GM13976 (cell line): ENCODE measurements at places on chromosomes 1 and 21.
A peak's percentile ranks its signal among the peaks of the same experiment; 100 is the strongest.

DNA sequence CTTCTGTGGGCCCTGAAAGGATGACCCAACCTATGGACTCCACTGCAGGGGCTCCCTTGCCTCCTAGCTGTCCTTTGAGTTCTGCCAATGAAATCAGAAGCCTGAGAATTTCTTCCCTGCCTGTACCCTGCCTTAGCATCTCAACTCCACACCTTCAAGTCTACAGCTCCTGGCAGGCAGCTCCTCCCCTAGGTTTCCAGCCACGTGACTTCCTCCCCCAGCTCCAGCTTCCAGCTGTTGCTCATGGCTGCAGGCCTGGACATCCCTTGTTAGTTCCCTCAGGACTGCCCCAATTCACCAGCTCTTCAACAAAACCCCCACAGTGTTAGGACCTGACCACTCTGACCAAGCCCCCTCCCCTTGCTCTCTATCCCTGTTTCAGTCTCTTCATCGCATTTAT lies 2.4 kb downstream of the RCAN1 start:
- DNase-seq, result no peak

DNA sequence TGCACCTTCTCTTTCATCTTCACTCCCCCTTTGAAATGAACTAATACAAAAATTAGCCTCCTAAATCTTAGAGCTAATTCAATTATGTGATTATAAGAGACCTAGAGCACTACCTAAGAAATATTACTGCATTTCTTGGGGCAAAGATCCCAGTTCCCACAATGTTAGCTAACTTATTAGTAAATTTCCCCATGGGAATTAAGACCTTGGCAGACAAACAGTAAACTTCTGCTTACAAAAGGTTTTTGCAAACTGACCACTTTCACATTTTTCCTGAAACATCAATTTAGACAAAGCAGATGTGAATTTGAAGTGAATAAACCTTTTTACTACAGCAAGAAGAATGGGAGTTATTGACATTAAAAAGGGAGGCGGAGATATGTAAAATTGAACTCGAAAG lies 34.6 kb upstream of the LHX8 start:
- no peak for DNase-seq

DNA sequence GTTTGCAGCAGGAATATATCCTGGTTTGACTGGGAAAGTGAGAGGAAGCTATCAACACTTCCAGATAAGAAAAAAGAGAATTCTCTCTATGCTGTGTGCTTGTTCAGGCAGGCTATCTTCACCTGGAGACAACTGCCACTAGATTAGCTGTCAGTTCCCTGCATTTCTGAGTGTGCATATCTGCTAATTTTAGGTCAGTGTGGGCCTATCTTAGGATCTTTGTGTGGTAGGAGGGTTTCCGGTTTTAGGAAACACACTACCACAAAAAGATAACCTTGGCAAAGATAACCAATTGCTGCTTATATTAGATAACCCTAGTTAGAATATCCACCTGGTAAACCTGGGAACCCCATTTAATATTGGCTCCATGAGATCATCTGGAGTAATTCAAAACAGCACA lies 22.5 kb upstream of the GBP5 start:
- DNase-seq, result no peak

- DNase-seq, result no peak
Measured at GRCh38 chr1:147618077-147618569, 52.2 kb downstream of the ACP6 start.

- DNase-seq, result no peak
Measured at GRCh38 chr1:197234581-197234980, 33.5 kb upstream of the CRB1 start.

GRCh38 chr1:115900856-115901255 lies 59.9 kb upstream of the NHLH2 start:
- DNase-seq, result no peak

GRCh38 chr1:217721692-217722091 lies 90.5 kb downstream of the SPATA17 start:
- no peak for DNase-seq

GRCh38 chr1:70896224-70896623 lies 151.4 kb downstream of the PTGER3 start:
- no peak for DNase-seq

DNA sequence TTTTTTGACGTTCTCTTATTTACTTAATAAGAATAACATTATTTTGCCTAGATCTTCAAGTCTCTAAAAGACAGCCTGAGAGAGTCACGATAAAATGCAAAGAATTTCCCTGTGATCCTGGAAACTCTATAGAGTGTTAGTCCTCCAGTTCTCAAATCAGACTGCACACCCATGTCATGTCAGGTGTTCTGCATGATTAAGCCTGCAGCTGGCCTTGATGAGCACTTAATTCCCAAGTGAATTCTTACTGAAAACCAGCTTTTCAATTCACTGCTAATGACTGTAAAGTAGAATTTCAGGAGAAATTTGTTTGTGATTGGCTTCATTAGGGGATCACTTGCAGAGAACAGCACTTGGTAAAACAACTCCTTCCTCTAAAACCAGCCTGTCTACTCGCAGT lies 41.9 kb downstream of the CHML start:
- no peak for DNase-seq

DNA sequence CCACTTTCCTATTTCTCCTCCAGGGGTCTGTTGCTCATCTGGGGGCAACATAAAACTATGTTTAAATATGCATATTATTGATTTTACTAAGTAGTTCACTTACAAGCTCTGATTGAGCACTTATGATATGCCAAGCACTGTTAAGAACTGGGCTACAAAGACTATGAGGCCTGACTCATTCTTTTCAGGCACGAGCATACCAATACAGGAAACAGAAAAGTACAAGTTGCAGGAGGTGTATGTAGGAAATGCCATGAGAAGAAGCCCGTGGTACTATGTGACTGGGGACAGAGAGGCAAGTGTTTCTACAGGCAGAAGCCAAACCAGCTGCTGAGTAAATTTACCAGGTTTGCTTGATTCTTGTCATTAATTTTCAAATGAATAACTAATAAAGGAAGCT lies 120.4 kb upstream of the PTGFR start:
- no peak for DNase-seq

DNA sequence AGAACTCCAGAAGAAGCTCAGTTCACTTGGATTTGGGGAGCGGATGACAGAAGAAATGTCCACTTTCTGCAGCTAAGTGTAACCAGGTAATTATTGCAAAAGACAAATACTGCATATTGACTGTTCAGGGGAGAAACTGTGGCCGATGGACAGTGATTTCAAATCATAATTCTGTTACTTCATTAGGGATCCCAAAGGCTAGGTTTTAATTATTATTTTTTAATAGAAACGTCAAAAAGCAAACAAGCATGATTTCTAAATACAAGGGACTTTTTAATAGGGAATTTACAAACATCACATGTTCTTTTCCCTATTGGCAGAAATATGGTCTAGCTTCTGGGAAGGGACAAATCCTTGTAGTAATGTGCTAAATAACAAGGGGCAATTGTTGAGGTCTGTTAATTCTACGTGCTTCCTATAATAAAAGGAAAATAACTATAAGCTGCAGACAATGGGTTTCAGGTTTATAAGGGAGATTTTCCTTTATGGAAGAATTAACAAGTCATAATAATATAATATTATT lies 15.5 kb downstream of the DIPK1A start:
- DNase-seq, result no peak

GRCh38 chr1:113073479-113073950 lies 517 bp downstream of the LRIG2 start:
- no peak for DNase-seq

DNA sequence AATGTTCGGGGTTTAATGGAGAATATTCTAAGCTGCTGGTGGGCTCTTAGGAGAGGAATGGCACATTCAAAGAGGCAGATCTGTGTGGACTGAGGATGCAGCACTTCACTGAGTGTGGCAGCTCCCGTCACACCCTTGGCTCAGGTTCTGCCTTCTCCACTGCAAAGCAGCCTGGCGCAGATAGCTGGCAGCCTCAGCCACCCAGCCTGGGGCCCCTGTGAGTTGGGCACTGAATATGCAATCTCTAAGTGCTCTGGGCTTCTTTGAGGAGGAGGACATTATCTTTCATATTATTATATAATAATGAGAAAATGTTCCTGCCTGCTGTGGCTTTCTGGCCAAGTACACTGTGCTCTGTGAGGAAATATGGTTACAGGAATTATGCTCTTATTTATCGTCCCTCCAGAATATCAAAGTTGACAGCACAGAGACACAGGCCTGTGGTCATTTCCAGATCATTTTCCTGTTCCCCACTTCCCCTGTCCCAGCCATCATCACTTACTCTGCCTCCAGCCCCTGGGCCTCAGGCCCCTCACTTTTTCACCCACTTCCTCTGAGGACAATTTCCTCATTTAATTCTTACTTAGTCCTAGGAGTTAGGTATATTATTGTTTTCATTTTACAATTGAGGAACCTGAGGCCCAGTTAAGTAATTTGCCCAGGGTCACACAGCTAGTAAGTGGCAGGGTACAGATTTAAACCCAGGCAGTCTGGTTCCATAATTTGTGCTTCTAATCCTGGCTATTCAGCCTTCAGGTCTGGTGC lies 53.6 kb downstream of the MAB21L3 start:
- no peak for DNase-seq

DNA sequence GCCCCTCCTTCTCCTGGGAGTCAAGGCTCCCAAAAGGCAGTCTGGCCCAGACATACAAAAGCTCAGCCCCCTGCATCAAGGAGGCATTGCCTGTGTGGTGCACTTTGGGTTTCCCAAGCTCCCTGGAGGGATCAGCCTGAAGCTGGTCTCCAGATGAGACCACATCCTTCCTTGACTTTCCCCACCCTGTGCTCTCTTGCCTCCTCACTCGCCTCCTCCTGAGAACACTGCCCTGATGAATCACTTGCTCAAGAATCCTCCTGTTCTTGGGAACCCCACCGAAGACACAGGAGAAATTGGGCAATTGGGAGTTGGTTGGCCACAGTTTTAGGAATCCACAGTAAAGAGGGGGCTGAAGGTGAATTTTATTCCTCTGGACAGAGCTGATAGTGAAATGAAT lies 34.8 kb upstream of the LYST start:
- no peak for DNase-seq

DNA sequence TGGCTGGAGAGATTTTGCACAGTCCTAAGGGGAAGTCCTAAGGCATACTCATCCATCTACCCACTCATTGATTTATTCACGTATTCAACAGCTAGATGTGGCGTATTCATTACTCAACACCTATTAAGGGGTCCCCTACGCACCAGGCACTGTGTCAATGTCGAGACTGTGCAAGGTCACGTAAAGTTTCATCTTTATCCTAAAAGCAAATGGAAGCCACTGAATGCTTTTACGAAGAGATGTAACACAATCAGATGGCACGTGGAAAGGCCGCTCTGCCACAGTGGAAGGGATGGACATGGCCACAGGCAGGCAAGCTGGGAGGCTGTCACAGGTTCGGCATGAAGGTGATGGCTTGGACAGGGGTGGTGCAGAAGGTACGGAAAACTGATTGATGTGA lies 66.3 kb upstream of the ZBTB18 start:
- no peak for DNase-seq

DNA sequence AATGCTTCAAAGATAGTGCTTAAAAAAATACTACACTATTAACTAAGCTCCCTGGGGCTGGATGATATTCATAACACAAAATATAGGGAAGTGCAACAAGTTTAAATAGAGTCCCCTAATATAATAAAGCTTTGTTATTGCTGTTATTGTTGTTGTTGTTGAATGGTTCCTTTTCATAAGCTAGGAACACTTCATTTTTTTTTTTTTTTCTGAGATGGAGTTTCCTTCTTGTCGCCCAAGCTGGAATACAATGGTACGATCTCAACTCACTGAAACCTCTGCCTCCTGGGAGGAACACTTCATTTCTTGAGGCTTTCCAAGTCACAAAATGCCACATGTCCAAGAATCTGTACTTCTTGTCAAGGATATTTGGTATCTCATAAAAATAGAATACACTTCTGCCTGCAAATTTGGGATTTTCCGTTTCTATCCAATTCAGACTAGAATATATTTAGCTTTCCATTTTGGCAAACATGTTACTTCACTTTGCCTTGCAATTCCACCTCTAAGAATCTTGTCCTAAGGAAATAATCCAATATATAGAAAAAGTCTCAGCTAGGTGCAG lies 21.1 kb downstream of the WDR47 start:
- DNase-seq, result no peak

DNA sequence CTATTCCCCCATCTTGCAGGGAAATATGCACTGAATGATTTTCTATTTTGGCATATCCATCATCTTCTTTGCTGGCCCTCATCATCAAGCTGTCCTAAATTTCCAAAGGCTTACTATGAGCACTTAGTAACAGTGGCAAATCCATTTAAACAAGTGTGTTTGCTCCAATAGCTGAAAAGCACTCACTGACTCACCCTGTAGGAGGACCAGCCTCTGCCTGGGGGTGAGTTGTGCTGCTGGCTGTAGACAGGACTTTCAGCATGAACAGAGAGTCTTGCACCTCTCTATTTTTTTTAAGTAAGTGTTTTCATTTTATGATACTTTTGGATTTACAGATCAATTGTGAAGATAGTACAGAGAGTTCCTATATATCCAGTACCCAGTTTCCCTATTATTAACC lies 97.3 kb downstream of the SLC35F3 start:
- no peak for DNase-seq

- peak; percentile 47 for DNase-seq
Measured at GRCh38 chr1:186212568-186213224, 162.4 kb downstream of the TPR start.

DNA sequence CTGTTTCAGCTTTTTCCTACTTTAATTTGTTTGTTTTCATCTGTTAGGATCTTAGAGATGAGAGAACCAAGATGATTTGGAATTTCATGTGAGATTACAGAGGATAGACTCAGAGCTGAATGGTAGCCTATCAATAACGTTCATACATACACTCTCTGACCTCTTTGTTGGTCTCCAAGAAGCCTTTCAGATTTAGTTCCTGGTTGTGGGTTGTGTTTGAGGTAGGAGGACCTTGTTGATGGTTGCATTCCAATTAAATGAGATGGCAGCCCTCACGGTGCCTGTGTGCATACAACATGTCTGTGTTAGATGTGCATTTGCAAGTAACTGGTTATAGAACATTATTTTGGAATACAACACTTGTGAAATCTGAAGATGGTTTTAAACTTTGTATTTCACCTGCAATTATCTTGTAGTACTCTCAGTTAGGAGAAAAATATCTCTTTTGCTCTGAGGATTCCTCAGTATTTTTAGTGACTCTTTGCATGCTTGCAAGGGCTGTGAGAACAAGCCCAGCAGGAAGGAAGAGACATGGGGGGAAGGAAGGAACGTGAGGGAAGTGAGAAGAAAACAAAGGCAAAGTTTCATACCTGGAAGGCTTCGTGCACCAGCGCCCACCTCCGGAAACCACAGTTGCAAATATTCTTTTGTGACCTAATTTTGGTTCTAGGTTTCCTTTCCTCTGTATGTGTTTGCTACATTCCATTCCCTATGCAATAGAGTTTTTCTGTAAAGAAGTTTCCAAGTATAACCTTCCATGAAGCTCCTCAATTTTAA lies 291.8 kb downstream of the DISC1 start:
- no peak for DNase-seq

DNA sequence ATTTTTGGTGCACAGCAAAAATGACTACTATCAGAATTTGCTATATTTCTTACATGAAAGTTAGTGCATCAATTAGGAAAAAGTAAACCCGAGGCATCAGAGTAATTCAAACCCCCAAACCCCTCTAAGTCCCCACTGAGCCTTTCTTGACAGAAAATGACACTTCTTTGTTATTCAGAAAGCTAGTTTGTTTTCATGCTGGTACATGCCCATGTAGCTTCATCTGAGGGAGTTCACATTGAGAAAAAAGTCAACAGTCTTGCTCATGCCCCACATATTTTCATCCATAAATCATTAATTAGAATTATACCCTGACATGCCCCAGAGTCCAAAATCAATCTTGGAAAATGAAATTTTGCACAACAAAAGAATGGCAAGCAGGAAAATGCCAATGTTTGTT lies 39.9 kb upstream of the PDC start:
- DNase-seq, result no peak
